ENCODE measurements at places on chromosomes 1 and 21. TPM values are rescaled to one million over a fixed set of nuclear protein-coding genes. Genes with fewer than 3 reads are reported as not detected.

CFAP74 gene
- total RNA-seq: not detected

CLCA1 gene
- total RNA-seq: not detected

LYST gene
- 48.2 TPM for total RNA-seq

INAVA gene
- not detected for total RNA-seq

PTPN7 gene
- total RNA-seq: 4.3 TPM

AUNIP gene
- not detected for total RNA-seq

MFSD2A gene
- total RNA-seq: 9.1 TPM

DNA sequence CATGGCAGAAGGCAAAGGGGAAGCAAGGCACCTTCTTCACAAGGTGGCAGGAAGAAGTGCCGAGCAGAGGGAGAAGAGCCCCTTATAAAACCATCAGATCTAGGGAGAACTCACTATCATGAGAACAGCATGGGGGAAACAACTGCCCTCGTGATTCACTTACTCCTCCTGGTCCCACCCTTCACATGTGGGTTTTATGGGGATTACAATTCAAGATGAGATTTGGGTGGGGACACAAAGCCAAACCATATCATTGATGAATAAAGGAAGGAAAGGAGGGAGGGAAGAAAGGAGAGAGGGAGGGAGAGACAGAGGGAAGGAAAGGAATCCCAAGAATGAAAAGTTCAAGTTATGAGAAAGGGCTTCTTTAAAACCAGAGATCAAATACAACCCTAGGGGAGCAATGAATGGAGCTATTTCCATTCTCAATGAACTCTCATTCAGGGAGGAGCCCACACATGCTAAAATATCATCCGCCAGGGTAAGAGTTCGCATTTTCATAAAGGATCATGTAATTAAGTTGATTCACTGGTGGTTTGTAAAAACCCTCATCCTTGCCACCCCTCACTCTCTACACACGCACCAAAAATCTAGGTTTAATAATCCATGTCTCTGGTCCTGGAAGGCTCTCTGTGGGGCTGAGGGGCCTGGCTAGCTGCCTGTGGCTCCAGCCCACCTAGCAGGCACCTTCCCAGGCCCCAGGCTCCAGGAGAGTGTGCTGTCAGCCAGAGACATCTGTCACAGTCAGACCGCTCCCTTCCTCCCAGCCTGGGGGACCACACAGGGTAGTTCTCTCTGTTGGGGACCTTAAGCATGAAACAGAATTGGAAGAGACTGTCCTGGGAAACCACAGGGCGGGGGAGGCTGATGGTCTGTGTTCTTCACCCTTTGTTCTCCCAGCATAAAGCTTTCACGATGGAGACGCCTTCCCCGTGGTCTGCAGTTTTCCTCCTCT is 94.0 kb downstream of the CCDC185 start:
- H3K36me3 ChIP-seq: no peaks in the 10 kb centered on the region
- H3K4me3 ChIP-seq: no peak overlapping the region
- H3K27me3 ChIP-seq: no peaks in the 10 kb centered on the region
- peaks cover 12% of the 10 kb centered on the region for H3K4me1 ChIP-seq
- no peak for DNase-seq

DNA sequence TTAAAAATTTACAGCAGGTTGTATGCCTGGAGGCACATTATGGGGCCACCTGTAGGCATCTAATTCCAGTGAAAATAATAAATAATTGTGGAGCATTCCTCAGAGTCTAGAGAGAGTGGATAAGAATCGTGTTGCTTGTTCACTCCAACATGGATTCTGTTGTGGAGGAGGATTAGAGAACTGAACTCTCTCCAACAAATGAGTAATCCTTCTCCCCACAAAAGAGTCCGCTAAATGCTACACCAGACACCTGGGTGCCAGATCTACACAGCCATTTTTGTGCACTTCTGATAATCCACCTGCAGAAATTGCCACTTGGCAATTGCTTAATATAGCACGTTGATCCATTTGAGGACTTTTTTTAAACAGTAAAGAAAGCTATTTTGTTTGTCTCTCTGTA is 113.7 kb upstream of the DPYD start:
- no peak overlapping the region for H3K4me3 ChIP-seq
- H3K27ac ChIP-seq: no peak overlapping the region
- no peaks in the 10 kb centered on the region for H3K27me3 ChIP-seq
- no peaks in the 10 kb centered on the region for H3K36me3 ChIP-seq

DNA sequence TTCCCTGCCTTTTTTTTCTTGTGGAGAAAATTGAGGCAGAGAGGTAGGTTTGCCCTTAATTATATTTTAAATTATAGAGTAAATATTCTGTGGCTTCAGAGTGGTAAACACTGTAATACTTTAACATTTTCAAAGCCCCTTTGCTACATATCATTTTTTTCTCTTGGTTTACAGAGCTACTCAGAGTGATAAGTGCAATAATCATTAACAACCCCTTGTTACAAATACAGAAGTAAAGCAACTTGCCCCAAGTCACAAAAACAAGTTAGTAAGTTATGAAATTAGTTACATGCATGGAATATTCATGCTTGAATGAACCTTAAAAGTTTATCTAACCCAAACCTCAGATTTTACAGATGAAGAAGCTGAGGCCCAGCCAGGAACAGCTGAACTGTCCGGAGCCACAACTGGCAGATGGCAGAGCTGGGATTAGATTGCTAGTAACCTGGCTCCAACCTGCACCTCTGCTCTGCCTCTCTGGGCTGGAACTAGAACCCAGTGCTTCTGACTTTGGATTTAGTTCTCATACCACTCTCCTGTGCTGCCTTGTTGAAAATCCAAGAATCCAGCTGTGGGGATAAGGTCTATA is 48.7 kb downstream of the TNN start:
- no peak for DNase-seq
- H3K27ac ChIP-seq: no peak overlapping the region
- no peaks in the 10 kb centered on the region for H3K4me1 ChIP-seq
- no peaks in the 10 kb centered on the region for H3K27me3 ChIP-seq
- H3K36me3 ChIP-seq: no peaks in the 10 kb centered on the region
- H3K4me3 ChIP-seq: no peak overlapping the region

DNA sequence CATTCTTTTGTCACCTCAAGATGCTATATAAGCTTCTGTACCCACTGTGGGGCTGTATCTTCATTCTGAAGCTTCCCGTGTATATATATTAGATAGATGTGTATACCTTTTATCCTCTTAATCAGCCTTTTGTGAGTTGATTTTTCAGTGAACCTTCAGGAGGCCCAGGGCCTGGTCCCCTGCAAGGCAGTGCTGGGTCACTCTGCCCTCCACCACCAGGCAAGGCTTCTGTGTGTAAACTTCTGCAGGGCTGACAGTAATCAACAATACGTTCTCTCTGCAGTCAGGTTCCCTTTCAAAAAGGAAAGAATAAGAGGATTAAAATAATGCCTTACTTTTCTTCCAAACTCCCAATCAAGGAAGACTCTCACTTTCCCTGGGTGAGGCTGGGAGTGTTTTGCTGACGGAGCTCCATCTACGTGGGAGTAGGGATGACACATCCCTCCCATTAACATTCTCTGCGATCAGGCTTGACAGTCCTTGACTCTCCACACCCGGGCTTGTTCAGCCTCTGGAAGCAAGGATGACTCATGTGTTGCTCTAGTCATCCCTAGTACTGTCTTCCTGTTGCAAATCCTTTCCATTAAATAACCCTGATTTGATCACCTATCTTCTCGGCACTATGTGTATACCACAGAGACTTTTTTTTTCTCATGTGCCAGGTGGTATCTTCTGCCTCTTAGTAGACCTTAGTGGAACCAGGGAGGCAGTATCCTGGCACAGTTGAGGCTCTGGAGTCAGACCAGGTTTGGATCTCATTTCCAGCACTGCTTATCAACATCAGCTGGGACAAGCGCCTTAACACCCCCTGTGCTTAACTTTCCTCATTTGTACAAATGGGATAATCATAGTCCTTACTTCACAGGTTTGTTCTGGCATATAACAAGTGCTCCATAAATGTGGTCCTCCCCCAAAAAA is 70.3 kb upstream of the KCNK1 start:
- no peak overlapping the region for H3K4me3 ChIP-seq
- DNase-seq: no peak
- no peaks in the 10 kb centered on the region for H3K36me3 ChIP-seq
- no peaks in the 10 kb centered on the region for H3K4me1 ChIP-seq
- H3K27ac ChIP-seq: no peak overlapping the region

Measured in thyroid gland (tissue), 4 donors.